GM12892 (cell line): ENCODE measurements at places on chromosomes 4 and X.

DNA sequence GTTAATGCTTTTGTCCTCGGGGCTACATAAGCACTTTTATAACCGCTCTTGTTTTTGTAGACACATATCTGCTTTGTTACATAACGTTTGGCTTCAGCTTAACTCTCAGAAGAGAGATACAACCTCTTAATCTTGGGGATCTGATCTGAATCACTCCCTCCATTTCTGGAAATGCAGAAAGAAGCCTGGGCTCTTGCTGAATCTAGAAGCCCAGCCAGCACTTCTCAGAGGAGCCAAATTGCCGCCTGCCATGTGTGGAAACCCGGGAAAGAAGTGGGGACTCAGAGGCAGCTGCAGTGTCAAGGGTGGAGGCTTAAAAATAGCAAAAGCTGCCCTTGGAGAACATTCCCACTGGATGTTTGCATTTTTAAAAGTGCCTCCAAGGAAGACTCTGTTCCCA is 69.3 kb upstream of the LDB2 start:
- DNase-seq: no peak

DNA sequence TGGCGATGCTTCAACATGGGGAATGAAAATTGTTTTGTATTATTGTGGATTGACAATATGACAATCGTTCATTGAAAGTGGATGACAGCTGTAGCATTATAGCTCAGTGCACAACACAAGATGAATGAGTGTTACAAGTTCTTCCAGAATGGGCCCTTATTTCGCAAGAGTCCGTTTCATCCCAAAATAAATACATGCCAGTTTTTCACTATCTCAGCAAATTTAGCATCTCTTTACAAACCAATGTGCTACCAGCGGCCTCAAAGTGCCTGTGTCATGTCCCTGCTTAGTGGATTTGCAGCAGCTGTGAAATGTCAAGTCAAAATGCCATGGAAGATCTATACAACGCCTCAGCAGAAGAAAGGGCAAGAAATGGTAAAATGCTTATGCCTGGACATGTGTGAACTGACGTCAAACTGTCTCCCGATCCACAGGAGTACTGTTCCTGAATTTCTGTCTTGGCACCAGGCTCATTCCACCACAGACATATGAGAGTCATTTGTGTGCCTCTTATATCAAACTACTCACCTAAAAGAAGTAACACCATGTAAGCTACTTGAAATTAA is 109.6 kb downstream of the MAML3 start:
- DNase-seq: no peak

- no peak for DNase-seq
These were observed 915.5 kb downstream of the FAT4 start for GRCh38 chr4:126230269-126230668.

DNA sequence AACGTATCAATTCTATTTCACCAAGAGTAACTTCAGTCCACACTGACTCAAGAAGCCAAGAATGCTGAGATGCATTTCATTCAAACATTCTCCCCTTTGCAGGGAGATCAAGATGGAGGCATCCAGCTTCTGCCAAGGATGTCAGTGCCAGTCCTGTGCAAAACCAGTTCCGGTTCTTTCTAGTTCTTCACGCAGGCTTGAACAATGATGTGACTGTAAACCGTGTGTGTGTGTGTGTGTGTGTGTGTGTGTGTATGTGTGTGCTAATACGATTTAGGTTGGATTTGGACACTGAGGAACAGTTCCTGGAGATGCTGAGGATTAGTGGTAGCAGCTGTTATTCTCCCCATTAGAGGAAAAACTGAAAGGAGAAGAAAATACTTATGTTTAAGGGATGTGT is at the start of gene REELD1:
TSS of gene REELD1 (plus strand) at position 301 of the 400 bp plus-strand sequence. CDS start 2,415 bp downstream, outside the sequence.
- no peak for DNase-seq

GRCh38 chrX:74195605-74196004 is 108.4 kb upstream of the ZCCHC13 start:
- no peak for DNase-seq

DNA sequence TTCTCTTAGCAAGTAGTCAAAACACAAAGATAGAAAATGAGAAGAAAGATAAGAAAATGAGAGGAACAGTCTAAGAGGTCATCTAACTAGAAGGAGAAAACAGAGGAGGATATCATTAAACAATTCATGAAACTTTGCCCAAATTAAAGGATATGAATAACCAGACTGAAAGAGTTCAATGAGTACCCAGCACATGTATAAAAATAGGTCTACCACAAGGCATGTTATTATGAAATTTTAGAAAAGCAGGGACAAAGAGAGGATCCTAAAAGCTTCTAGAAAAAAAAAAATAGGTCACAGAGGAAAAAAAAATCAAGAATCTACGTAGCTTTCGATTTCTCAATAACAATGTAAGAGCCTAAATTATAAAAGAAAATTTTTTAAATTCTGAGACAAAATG is 118.5 kb downstream of the WDFY3 start:
- no peak for DNase-seq

- DNase-seq: no peak
These were observed 940 bp upstream of the UTP3 start for GRCh38 chr4:70687392-70687791.

DNA sequence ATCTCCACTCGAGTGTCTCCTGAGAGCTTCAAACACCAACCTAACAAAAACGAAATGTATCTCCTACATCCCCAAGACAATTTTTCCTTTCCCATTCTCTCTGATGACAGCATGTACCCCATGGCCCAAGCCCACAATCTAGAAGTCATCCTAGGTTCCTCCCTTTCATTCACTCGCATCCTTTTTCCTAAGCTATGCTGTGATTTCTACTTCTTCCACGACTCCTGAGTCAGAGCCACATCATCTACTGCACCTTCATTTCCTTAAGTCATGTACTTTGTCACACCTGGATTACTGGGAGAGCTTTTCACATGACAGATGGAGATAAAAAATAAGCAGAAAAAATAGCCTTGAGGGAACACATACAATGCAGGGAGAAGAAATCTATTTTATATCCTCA is 20.1 kb downstream of the C4orf36 start:
- DNase-seq: no peak
